ENCODE measurements at places on chromosomes 7 and 10.

GRCh38 chr7:4957847-4958476 lies 1.0 kb downstream of the MMD2 start:
- no peak for DNase-seq

DNA sequence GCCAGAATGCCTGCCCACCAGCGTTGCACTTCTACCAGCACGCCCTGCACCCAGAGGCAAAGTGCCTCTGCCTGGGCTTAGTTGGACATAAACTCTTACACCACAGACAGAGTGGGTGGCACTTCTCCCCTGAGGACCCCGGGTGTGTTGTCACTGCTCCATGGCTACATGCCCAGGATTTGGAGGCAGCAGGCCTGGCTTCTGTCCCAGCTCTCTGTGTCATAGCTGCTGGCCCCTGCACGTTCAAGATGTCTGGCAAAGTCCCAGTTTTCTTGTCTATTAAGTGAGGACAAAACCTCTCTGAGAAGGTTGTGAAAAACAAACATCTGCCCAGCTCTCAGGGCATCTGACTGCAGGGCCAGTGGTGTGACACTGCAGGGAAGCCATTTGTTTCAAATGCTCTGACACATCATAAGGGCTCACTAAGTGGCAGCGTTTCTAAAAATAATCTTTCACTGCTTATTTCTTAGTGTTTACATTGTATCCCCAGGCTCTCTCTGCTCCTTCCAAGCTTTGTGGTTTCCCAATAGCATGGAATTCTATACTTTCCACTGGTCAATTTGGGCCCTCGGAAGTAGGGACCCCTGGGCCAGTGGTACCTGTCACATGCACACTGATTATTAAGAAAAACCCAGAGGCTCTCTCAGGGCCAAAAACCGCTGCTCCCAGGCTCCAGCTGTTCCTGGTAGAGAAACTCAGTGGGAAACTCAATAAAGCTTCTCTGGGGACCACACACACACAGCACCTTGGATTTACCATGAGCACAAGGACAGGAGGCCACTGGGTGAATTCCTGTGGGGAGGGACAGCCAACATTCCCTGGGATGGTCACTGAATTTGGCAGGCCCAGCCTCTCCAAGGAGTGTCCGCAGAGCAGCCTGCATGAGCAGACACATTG lies 86.2 kb upstream of the ANLN start:
- peak; percentile 100 for DNase-seq

DNA sequence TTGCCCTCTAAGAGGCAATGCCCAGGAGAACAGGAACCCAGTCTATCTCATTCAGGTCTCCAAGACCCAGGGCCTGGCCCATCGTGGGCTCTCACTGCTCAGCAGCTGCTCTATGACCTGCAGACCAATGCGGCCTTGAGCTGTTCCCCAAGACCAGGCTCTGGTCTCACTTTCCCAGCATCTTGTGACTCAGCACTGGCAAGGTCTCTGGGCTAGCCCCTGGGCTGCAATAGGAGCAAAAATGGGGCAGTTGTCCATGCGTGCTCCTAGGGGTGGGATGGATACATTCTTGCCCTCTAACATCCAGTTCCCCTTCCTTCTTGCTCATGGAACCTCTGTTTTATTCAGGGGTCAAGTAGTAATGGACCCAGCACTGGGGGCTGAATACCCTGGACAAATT lies 13.5 kb downstream of the GCK start:
- DNase-seq = no peak

DNA sequence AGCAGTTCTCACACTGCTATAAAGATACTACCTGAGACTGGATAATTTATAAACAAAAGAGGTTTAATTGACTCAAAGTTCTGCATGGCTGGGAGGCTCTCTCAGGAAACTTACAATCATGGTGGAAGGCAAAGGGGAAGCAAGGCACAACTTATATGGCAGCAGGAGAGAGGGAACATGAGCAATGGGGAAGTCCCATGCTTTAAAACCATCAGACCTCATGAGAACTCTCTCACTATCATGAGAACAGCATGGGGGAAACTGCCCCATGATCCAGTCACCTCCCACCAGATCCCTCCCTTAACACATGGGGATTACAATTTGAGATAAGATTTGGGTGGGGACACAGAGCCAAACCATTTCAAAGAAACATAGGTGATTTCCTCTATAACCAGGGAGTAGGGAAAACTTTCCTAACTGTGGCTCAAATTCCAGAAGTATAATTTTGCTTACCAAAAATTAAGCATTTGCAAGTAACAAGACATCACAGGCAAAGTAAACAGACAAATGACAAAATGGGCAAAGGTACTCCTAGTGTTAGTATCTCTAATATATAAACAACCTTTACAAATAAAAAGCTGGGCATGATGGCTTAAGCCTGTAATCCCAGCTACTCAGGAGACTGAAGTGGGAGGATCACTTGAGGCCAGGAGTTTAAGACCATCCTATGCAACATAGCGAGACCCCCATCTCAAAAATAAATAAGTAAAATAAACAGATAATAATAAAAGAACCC lies 88.0 kb downstream of the KBTBD2 start:
- DNase-seq = no peak

- DNase-seq = peak; percentile 54
Measured at GRCh38 chr10:101050208-101051069, 11.3 kb upstream of the KAZALD1 start.

DNA sequence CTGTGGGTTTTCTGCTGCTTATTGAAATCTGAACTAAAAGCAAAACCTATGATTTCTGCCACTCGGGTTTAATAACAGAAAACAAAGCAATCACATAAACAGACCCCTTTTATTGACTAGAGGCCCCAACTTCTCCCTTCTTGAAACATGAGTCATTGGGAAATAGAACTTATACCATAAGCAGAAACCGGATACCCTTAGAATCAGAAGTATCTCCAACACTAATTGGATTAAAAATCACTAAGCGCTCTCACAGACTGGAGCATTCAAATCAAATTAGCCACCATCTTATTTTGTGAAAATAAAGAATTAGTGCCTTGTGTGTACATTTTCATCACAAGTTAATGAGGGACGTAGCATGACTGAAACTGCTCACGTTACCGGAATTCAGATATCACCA lies 206.9 kb downstream of the WDR11 start:
- no peak for DNase-seq

GRCh38 chr10:119650062-119650461 lies 1.1 kb upstream of the BAG3 start:
- no peak for DNase-seq

GRCh38 chr7:141562036-141562435 lies 10.8 kb downstream of the AGK start:
- DNase-seq = no peak

- no peak for DNase-seq
Measured at GRCh38 chr10:3658766-3659165, 126.2 kb downstream of the KLF6 start.

DNA sequence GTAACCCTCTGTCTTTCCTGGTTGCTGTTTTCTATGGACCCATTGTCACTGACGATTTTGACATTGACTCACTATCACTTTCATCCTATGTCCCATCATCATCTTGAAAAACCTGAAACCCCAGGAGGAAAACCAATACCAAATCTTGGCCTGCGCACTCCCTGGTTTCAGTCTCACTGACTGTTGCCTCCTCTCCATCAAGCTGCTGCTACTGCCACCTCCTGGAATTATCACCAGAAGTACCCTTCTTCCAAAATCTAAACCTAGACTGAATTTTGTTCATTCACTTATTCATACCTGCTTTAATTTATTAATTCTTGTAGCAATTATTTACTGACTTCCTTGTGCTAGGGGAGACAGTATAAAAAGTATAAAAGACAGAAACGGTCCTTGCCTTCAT lies 44.5 kb upstream of the ACBD5 start:
- peak; percentile 5 for DNase-seq

DNA sequence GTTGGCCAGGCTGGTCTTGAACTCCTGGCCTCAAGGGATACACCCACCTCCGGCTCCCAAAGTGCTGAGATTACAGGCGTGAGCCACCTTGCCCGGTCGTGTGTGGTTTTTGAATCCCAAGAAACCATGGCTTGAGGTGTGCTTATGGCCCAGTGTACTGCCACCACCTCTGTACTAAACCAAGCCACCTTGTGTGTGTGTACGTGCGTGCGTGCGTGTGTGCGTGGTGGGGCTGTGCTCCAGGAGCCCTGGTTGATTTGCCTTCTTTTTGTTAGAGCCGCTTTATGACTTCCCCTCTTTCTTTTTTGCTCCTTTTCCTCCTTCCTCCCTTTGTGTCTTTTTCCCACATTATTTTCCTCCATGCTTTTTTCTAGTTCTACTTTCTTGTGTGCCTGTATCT lies 121.4 kb downstream of the CAMK1D start:
- DNase-seq = no peak

- no peak for DNase-seq
Measured at GRCh38 chr7:103809229-103809994, 180.0 kb downstream of the RELN start.

DNA sequence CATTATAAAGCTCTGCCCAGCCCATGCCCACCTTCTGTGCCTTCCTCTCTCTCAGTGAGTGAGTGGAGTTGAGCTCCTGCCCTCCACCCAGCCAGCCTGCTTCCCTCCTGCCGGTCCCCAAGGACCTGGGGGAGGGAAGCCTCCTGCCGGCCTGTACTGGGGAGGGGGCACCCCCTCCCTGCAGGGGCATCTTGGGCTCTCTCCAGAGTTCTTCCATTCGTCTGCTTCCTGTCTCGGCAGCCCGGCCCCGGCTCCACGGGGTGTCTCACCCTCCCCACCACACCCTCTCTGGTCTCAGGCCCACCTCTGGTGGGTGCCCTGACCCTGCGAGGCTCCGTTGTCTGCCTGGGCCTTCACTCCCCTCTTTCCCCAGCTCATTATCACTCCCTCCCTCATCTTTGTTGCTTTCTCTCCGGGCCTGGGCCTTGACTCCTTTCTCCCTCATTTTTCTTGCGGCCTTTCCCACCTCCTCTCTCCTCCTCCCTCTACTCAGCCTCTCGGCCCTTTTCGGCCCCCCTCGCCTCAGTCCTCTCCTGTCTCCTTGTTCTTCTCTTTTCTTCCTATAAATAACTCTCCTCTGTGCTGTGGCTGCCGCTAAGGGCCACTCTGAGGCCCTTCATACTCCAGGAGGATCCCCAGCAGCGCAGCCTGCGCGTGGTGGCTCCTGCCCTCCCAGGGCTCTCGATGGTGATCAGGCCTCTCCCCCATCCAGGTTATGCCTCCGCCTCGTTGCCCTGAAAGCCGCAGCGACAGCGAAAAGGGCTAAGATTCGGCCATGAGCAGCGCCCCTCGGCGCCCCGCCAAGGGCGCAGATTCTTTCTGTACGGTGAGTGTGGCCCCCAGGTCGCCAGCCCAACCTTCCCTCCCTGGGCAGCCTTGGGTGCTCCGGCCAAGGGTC lies 2.1 kb downstream of the SLC4A2 start:
- DNase-seq = no peak

DNA sequence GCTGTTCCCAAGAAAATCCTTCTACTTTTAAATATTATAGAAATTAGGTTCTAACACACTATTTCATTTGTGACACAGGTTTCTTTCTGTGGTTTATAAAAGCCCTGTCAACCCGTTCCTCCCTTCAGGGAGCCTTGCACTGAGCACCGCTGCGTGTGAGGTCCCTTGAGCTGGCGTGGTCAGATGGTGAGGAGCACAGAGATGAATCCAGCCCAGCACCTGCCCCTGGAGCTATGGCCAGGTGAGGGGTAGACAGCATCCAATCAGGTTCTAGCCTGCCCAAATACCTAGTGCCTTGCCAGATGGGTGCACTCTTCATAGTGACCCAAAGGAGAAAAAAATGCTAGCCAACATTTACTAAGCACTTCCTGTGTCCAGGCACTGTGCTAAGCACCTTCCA lies 15.7 kb downstream of the ZCCHC24 start:
- no peak for DNase-seq

- DNase-seq = peak; percentile 51
Measured at GRCh38 chr7:134752006-134752760, 27.3 kb upstream of the CALD1 start.

- no peak for DNase-seq
Measured at GRCh38 chr7:139084709-139085108, 24.8 kb downstream of the ZC3HAV1 start.

GRCh38 chr7:84025332-84025927 lies 169.2 kb downstream of the SEMA3A start:
- DNase-seq = peak; percentile 99

DNA sequence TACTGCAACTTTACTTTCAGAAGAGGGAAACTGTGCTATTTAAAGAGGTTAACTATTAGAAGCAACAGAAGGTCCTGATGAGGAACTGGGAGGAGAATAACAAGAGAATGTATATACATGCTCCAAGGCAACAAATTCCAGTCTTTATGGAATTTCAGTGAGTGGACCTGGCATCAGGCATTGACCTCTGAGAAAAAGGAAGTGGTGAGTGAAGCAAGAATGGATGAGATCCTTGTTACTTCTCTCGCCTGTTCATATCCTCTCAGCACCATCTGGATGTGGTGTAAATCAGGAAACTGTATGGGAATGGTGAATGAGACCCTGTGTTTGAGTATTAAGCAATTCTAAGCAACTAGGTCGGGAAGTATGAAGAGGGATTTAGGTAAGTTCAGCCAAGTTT lies 30.3 kb upstream of the KBTBD2 start:
- no peak for DNase-seq

GRCh38 chr7:117200786-117201458 lies 121.9 kb downstream of the WNT2 start:
- no peak for DNase-seq

GRCh38 chr10:97095701-97096260 lies 90.0 kb downstream of the SLIT1 start:
- DNase-seq = no peak

DNA sequence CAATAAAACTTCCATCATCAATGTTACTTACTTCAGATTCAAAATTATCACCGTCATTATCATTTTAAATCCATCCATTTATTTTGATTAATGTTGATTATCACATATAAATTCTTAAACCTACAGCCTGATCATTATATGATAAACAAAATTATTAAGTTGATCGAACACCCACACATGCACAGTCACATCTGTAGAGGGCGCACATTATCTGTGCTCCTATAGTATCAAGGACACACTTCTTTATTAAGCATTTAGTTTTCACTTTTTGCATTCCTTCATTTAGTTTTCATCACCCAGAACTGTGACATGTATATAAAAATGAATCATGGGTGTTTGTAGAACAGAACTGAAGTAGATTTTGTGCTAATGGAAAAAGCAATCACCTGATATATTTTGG lies 26.2 kb upstream of the ZNF716 start:
- DNase-seq = no peak

DNA sequence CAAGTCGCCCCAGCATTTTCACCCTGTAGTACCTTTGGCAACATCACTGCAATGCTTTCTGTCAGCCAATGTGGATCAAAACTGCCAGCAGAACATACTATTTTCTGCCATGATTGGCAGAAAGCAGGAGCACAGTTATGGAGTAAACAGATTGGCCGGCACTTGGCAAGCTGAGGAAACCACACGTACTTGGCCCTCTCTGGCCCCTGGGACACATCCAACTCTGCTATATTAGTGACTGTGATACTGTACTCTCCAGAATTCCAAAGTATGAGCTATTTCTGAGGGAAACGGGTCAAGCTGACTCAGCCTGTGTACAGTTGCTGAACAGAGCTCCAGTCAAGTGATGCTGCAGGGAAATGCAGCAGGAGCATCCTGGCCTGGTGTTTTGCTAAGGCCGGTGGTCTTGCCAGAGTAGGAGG lies 39.8 kb upstream of the LANCL2 start:
- DNase-seq = peak; percentile 94

Measured in M059J (cell line).